ENCODE measurements at places on chromosomes 11 and 22.

DNA sequence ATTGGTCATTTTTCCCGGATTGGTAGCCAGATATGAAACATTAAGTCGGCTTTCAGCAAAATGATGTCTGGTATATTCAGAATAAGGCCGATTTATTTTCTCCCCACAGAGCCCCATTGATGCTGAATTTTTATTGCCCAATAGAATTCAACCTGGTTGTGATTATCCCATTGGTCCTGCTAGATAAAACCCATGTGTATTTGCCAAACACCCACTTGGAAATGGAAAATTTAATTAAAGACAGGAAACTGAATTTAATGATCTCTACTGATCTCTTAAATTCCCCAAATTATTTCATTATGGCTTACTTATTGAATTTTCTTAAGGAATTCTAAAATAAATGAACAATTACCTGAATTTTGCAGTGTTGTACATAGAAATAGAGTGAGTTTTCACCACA lies 609.8 kb downstream of the NTM start:
- DNase-seq = no peak

DNA sequence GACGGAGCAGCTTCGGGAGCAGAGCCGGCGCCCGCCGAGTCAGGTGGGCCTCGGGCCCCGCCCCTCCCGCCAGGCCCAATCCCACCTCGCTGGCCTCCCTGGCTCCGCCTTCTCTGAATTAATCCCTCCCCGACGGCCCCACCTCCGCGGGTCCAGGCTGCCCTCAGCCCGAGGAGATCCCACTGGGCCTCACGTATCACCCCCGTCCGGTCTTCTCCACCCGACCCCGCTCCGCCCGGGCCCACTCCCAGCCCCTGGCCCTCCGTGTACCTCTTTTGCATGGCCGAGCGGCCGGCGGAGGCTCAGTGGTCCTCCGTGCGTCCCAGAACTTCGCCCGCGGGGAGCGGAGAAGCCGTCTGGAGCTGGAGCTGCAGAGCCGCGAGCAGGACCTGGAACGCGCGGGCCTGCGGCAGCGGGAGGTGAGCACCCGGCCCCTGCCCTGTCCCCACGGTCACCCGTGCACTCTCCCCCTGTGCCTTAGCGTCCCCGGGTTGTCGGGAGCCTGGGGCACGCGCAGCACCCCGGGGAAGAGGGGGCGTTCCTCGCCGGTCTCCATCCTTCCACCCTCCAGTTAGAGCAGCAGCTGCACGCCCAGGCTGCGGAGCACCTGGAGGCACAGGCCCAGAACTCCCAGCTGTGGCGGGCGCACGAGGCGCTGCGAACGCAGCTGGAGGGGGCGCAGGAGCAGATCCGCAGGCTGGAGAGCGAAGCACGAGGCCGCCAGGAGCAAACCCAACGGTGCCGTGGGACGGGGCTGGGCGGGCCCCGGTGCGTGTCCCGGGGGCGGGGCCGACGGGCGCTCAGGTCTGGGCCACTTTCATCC lies 2.2 kb upstream of the CD151 start:
- DNase-seq = no peak

- DNase-seq = no peak
These were observed 21.5 kb downstream of the ETS1 start for GRCh38 chr11:128565881-128566280.

- no peak for DNase-seq
These were observed 9.9 kb upstream of the CASP12 start for GRCh38 chr11:104908186-104908531.

- peak; percentile 4 for DNase-seq
These were observed 151.4 kb downstream of the BLID start for GRCh38 chr11:121964591-121964990.

DNA sequence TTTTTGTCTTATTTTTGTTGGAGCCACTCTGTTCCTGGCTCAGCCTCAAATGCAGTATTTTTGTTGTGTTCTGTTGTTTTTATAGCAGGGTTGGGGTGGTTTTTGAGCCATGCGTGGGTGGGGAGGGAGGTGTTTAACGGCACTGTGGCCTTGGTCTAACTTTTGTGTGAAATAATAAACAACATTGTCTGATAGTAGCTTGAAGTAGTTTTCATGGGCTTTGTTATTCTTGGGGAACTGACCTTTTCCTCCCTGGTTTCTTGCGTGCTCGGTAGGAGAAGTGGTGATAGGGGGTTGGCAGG lies 6.0 kb upstream of the MCM5 start:
- DNase-seq = no peak

DNA sequence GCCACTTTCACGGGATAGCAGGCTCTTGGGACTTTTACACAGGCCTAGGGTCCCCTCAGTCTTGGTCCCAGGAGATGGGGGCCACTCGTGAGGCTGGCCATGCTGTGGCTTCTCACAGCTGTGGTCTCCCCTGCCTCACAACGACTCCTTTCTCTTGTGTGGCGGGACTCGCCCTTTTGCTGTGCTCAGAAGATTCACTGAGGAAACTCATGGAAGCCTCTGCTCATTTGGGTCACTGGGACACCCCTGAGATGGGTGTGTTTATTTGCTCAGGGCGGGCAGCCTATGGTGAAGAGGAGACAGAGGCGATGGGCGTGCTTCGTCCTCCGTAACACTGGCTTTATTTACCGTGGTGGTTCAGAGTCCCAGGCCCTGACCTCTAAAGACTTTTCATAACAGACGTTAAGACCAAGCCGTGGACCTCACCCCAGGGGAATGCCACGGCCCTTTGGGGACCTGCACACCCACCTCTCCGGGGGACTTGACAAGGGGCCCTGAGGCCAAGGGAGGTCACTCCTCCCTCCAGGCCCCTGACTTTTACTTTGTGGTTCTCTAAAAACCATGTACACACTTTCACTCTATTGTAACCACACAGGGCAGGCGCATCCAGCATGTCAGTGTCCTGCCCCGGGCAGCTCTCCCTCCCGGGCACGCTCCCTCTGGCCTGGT lies 15.5 kb downstream of the TEF start:
- no peak for DNase-seq

DNA sequence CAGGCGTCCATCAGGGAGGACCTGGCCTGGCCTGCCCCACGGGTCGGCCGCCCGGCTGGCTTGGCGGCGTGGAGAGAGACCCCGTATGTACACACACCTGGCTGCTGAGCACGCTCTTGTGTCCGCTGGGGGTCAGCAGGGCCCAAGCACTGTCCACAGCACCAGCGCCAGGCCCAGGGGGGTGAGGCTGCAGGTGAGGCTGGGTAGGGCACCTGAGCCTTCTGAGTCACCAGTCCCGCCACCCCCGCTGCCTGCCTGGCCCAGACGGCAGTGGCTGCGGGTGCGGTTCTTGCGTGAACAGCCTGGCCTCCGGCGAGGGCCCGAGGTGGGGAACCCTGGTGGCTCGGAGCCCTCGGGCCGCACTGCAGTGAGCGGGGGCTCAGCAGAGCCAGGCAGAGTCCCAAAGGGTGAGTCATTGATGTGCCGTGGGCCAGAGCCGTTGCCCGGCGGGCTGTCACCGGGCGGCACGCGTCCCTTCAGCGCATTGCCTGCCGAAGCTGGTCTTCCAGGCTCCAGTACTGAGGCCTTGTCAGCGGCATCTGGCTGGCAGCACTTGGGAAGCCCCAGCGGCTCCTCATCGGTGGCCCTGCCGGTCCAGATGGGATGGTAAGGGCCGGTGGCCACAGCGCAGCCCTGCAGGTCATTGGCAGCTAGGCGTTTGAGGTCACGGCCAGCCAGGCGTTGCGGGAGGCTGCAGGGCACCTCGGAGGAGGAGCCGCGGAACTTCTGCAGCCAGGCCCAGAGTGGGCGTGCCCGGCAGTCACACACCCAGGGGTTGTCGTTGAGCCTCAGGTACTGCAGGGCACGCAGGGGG lies 26.3 kb downstream of the RTN4R start:
- no peak for DNase-seq

- no peak for DNase-seq
These were observed 1.6 kb upstream of the PHLDA2 start for GRCh38 chr11:2930704-2931419.

GRCh38 chr11:850775-851763 lies 8.4 kb downstream of the TSPAN4 start:
- DNase-seq = no peak
